ENCODE measurements at places on chromosomes 6 and 20.

DNA sequence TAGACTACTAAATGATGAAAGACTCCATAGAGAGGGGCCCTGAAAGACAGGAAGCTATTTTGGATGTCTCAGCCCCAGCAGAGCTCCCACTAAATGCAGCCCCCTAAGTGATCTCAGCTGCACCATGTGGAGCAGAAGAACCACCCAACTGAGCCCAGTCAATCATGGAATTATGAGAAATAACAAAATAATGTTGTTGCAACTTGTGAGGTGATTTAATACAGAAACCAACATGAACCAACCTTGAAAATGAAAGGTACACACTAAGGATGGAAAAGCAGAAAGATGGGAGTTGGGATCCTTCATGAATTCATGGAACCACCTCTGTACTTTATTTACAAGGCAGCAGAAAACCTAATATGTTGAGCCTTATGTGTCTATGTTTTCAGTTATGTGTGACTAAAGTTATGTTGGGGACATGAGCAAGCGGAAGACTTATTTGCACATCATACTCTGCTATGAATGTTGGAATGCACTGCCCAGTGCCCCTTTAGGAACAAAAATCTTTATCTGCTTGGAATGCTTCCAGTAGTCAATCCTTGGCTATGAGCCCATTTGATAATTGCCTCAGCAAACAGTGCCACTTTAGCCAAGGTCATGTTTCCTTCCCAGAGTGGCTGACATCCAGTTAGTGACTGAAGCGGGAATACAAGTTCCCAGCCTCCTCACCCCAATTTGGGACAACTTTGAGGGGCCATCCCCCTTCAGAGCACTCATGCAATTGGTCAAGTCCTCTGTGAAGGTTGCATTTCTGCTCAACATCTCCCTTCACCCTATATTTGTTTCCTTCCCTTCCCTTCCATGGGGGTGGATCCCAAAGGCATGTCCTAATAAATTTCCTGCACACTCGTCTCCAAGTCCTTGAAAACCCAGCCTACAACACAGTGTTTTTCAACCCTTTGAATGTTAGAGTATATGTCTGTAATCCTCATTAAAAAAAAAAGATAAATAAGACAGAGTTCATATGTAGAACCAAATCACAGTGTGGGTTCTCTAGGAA, 18.4 kb downstream of the TP53RK start:
- no peak for DNase-seq

GRCh38 chr20:64064145-64064698, 1.2 kb downstream of the TCEA2 start:
- DNase-seq: no peak

DNA sequence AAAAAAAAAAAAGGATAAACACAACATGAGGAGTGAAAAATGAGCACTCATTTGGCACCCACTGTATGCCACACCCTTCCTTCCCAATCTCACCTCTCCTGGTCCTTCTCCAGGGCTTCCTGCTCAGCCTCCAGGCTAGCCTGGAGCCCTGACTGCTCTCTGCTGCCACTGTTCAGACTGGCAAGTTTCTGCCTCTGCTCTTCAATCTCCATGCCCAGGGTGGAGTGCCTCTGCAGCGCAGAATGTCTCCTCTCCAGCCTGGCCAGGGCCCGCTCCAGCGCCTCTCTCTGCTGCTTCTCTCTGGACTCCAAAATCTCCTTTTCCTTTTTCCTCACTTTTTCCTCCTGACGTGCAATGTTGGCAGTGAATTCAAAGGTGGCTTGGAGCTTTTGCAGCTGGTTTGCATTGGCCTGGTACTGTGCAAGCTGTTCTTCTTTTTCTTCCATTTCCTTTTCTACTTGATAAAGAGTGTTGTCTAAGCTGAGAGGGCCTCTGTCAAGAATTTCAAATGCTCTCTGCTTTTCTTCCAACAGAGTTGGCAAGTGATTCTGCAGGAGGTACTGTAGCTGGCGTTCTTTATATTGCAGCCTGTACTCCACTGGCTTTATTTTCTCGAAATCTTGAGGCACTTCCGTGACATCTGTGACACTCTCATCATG, 194.4 kb downstream of the KIF16B start:
- no peak for DNase-seq

GRCh38 chr6:121548131-121548530, 112.7 kb downstream of the GJA1 start:
- DNase-seq: no peak

DNA sequence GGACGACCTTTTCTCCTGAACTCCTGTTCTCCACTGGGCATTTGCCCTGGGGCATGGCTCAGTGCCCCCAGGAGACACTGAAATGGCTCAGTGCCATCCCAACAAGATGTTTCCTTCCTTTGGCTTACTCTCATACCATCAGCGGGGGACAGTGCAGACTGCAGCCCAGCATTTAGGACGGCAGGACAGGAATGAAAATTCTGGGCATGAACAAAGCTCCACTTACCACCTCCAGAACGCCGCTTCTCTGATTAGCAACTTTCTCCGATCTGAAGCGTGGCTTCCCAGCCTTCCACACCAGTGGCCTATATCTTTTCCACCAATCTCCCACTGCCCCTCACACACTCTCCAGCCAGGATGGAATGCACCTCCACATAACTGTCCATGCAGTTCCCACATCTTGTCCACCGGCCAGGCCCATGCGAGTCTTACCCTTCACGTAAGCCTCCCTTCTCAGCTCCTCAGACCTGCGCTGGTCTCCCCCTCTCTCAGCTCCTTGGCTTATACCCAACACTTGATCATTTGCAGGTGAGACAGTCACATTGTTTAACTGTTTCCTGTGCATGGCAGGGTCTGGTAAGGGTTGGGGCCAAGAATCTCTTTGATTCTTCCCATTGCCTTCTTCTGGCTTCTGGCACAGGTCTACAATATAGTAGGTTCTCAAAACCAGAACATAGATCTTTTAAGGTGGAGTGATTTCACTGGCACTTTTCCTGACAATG, 114.5 kb downstream of the FYN start:
- DNase-seq: peak; percentile 53
